Activated T-helper 2 cell treated with anti-CD3 and anti-CD28 coated beads, Interferon-gamma antibody, Interleukin-2, Interleukin-4, amounts not matched to agents 10 μg/mL and 5 μg/mL and 100 μg/mL, durations not matched to agents 14 hours and 24 hours and 36 hours (primary cell): ENCODE measurements at places on chromosomes 4 and X.

- DNase-seq: no peak
These were observed 56.6 kb upstream of the BCOR start for GRCh38 chrX:40154250-40154852.

DNA sequence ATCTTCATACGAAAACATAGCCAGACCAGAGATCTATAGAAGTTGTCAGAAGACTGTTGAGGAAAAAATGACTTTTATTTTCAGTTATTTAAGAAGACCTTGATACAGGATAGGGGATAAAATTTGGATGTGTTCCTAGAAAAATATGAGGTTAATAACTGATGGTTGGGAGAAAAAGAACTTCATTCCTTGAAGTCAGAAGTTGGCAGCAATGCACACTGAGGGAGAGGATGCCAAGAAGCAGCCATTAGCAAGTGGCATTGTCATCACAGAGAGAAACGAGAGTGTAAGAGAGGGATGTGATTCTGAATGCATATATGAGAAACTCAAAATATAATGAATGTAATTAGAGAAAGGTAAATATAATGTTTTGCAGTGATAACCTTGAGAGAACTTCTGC lies 382.1 kb upstream of the EPHA5 start:
- DNase-seq: no peak

GRCh38 chrX:37781814-37782213 lies 2.0 kb downstream of the CYBB start:
- no peak for DNase-seq

DNA sequence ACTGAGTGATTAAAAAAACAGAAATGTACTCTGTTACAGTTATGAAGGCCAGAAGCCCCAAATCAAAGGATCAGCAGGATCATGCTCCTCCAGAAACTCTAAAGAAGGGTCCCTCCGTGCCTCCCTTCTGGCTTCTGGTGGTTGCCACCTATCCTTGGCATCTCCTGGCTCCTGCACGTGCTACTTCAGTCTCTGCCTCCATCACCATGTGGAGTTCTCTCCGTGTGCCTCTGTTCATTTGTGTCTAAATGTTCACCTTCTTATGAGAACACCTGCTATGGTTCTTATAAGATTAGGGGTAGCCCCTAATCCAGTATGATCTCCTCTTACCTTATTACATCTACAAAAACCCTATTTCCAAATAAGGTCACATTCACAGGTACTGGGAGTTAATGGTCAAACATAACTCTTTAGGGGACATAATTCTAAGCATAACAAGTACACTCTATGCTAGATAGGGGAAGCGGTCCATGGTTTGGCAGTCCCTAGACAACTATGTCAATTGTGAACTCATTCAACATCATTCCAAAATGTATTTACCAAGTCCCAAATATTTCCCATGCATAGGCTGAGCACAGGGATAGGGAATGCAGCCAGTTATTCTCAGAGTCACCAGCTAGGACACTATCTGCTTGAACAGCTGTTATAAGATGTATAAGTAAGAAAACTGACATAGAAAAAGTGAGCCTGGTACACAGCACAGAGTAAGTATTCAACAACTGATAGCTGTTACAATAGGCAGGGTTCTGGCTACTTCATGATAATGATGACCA lies 295.5 kb upstream of the BOD1L1 start:
- DNase-seq: no peak

DNA sequence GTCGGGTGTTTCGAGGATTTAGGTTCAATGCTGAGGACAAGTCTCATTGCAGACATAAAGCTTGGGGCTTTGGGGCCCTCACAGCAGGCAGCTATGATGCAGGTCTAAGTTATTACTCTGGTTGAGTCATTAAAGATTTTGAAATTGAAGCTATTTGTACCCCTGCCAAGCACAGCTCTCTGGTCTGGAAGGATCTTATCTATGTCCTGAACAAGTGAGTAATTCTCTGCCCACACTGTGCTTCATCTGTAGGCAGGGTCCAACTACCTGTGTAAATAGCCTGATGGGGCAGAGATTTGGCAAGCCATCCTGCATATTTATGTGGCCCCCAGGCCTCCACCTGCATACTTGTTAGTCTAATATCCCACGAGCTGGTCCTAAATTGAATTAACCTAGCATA lies 41.4 kb upstream of the MAGEA4 start:
- no peak for DNase-seq

DNA sequence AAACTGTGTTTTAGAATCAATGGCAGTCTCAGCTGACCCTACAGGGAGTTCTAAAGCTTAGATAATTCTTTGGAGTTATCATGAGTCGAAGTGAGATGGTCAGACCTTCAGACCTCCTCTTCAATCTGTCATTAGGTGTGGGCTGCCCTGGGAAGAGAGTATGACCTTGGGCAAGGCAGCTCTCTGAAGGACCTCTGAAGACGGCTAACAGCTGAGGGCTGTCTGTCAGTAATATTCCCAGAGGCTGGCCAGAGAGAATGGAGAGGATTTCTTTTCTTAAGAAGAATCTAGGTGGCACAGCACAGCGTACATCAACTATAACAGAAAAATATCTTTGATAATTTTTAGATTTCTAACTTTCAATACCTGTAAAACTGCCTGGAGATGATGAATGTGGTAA lies 379.4 kb downstream of the ZNF674 start:
- no peak for DNase-seq
